Stimulated activated CD4-positive, alpha-beta T cell treated with anti-CD3 and anti-CD28 coated beads, Interleukin-1b, Interleukin-23, amount 100 ng/mL, for 4 hours (primary cell): ENCODE measurements at places on chromosomes 5 and 9.

- no peak for DNase-seq
Measured at GRCh38 chr5:78905084-78905938, 79.8 kb downstream of the ARSB start.

DNA sequence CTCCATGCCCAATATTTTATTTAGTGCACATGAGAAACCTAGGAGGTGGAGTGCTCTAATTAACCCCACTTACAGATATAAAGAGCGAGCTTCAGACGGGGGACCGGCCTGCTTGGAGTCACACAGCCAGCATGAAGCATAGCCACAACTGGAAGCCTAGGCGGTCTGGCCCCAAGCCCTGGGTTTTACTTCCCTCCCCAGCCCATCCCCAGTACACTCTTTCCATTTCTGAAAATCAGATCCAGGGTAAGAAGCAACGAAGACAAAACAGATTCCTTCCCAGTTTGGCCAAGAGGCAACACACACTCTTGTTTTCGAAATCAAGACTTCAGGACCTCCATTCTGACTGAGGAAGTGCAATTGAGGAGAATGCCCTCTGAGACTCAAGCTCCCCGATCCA lies 27.1 kb downstream of the KCNMB1 start:
- DNase-seq = no peak

DNA sequence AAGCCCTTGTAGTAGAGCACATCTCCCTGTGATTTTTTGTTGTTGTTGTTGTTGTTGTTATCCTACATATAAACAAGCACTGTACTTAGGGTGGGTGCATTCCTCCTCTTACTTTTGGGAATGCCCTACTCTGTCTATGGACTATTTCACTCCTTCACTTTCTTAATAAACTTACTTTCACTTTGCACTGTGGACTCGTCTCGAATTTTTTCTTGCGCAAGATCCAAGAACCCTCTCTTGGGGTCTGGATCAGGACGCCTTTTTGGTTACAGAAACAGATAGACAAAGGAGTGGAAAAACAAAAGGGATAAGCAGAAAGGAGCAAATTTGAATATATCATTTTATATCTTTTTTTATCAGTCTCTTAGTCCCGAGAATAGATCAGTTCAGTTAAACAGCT lies 14.4 kb upstream of the PAIP1 start:
- no peak for DNase-seq

- no peak for DNase-seq
Measured at GRCh38 chr5:122691931-122692330, 82.9 kb upstream of the SNX2 start.

DNA sequence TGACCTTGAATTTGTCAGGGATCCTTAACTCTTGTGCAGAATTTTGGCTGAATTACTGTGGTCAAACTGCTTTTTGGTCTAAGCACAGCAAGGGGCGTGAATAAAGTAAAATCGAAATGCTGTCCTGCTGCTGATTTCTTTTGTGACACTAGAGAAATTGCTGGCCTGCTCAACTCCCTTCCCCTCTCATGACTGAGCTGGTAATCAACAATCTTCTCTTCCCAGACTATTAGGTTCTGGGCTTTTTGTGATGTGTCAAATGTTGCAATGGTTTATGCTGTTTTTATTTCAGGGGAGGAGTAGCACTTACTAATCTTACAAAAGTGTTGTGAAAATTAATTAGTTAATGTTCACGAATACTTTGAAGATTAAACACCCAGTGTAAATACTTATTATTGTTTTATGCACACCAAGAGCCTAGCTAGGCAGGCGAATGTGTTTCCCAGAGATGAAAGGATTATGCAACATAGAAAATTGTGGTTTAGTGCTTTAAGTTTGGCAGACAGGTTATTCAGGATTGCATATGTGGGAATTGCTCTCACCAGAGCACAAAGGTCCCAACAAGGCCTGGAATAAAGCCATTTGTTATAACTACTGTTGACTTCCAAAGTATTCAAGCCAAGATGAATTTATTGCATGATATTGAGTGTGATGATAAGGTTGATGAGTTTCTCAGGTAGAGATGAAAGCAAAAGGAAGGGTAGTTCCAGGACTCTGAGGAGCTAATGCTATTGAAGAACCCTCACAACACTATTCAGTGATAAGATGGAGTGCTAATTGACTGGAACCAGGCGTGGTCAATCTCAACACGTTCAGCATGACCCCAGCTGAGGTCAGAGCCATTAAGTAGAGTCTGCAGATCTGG lies 280.7 kb upstream of the ZNF608 start:
- no peak for DNase-seq

- no peak for DNase-seq
Measured at GRCh38 chr5:91077623-91078022, 305.5 kb downstream of the ARRDC3 start.

- DNase-seq = no peak
Measured at GRCh38 chr5:127585661-127586060, 63.2 kb upstream of the CTXN3 start.

DNA sequence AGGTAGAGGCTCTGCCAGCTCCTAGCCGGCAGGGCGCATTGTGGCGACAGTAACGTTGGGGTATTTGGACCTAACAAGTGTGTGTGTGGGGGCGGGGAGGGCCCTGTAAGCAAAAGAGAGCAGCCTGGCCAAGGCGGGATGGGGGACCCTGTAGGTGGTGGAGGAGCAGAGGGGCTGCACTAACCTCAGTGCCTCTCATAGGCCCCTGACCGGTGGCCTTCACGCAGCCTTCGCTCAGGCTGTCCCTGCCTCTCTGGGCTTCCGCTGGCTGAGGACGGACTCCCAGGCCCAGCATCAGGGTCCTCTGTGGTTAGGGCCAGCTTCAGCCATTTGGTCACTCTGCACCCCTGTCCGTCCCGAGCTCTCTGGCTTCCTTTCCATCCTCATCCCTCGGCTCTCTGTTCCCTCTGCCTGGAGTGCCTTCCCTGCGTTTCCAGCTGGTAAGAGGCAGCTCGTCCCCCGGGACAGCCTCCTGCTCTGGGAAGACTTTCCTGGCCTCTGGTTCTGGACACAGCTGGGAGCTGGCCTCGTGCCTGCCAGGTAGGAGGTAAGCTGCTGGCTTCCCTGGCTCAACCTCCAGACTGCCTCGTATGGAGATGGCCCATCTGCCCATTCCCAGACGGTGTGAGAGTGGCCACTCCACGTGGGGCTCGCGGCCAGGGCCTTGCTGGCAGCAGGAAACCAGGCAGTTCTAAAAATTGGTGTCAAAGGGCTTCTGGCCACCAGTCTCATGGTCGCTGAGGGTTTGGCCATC lies 39.3 kb upstream of the PHYKPL start:
- DNase-seq = no peak

- no peak for DNase-seq
Measured at GRCh38 chr5:85484982-85485574, 1100.4 kb upstream of the EDIL3 start.

- DNase-seq = no peak
Measured at GRCh38 chr5:80276186-80276585, 20.3 kb upstream of the SERINC5 start.

DNA sequence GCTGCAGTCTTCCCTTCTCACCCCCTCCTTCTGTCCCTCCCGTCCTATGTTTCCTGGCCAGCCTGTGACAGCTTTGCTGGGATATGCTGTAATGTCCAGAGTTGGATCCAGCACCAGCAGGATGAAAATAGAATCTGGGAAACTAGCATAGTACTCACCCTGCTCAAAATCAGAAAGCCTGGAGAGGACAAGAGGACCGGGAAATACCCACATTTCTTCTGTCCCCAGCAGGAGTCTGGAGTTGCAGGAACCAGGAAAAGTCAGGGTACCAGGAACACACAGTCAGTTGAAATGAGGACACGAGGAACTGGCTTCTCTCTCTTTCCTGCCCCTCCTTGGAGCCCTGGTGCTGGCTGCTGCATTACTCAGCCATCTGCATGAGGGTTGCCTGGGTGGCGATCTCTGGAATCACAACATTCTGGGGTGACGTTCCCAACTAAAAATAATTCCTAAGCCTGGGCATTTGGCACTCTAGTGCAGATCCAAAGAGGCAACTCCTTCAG lies 59.6 kb upstream of the NFIL3 start:
- DNase-seq = no peak

DNA sequence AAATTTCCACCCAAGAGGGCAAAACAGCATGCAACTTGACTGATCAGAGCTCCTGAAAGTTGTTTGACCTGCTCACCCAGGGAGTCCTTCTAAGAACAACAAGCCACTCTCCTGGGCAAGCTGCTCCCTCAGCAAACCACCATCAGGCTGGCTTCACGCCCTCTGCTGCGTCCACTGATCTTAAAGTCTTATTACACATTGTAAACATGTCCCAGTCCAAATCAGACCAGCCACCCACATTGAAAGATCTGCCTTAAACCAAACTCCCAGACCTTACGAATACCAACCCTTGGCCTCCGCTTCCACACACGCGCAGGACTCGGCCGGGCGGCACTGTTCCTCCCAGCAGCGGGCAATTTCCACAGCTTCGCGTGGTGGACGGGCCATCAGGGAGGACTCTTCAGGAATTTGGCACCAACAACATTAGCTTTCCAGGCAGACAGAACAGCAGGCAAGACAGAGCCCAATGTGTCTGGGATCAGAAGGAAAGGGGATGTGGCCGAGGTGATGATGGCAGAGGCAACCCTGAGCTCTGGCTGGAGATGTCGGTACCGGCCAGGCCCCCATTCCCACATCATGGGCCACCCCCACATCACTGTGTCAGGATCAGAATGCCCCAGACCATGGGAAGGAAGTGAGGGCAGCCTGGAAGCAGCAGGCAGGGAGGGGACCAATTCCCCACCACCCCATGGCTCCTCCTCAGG lies 56.8 kb downstream of the SEMA4D start:
- DNase-seq = no peak

GRCh38 chr5:33167541-33167940 lies 273.2 kb upstream of the TARS1 start:
- DNase-seq = no peak

- no peak for DNase-seq
Measured at GRCh38 chr5:66517351-66517750, 78.8 kb upstream of the MAST4 start.

- no peak for DNase-seq
Measured at GRCh38 chr9:94826644-94827410, 100.3 kb downstream of the AOPEP start.

- DNase-seq = no peak
Measured at GRCh38 chr9:764105-764524, 77.4 kb upstream of the DMRT1 start.

DNA sequence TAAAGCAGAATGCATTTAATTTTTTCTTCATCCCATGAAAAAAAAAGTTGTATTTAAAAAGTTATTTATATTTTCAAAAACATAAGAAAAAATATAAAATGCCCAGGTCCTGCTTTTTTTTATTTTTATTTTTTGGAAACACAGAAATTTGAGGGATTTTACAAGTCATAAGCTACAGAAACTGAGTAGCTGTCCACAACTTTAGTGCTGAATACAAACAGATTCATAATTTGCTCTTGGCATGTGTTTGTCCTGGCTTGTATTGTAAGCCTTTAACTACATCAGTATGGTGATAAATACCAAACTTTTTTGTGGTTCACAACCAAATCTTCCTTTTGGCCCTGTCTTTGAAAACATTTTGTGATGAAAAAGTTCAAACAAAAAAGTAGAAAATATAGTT lies 7.5 kb upstream of the PLCXD3 start:
- no peak for DNase-seq

DNA sequence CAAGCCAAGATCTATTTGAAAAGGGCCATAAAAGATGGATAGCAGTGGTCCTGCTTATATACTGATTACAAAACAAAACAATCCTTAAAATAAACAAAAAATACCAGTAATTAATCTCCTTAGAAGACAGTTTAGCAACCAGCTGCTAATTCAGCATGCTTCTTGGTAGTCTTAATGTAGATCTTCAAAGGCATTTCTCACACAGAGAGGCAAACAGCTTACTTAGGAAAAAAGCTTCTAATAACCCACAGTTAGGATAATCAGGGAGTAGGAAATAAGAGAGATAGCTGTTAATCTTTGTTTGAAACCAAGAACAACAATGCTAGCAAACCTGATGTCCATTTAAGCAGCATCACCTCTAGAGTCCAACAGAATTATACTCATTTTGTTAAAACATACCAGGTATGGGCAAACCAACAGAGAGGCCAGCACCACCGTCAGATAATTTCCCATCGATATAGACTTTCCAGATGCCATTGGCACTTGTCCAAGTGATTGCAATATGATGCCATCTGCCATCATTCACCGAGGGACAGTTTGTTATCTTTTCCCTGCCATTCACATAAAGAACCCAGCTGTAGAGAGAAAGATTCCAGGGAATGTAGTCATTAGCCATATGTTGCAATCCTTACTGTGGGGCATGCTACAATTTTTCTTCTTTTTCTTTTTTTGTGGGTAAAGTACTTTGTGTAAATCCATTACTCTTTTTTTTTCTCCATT lies 105.6 kb upstream of the TXNDC8 start:
- DNase-seq = no peak

GRCh38 chr5:63483338-63483737 lies 478.9 kb downstream of the HTR1A start:
- no peak for DNase-seq

GRCh38 chr5:173896631-173897030 lies 8.5 kb downstream of the CPEB4 start:
- DNase-seq = no peak

DNA sequence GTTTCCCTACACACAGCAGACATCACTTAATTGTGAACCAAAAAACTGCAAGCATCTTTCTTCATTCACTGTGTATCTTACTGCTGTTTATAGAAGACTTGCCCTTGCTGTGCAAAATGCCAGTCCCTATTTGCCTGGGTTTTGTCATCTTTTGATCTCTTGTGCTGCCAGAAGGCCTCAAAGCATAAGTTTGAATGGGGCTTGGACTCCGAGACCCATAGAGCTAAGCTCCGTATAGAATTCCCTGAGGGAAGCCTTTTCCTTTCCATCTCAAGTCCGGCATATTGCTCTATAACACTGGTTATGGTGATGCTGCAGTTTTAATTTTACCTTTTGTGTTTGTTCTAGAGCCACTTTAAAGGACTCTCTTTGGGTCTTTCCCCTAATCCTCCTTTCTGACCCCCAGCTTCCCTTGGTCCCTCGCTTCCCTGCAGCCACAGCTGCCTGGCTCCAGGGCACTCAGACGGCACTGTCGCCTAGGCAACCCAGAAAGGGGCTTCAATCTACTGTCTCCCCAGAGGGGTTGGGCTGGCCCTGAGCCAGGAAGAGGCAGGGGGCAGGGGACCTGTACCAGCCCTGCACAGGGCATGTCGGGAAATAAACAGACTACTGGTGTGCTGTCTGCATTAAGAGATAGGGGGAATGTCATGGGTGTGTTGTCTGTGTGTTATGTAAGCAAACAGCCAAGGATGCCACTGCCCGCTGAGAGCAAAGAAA lies 73.4 kb upstream of the MELK start:
- DNase-seq = no peak
